ENCODE measurements at places on chromosomes 6 and 20.

- DNase-seq: no peak
These were observed 18.8 kb downstream of the TMEM74B start for GRCh38 chr20:1165941-1166340.

DNA sequence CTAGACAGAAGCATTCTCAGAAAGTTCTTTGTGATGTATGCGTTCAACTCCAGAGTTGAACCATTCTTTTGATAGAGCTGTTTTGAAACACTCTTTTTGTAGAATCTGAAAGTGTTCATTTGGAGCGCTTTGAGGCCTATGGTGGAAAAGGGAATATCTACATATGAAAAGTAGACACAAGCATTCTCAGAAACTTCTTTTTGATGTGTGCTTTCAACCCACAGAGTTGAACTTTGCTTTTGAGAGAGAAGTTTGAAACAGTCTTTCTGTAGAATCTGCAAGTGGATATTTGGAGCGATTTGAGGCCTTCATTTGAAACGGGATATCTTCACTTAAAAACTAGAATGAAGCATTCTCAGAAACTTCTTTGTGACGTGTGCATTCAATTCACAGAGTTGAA, 582.6 kb upstream of the ZNF337 start:
- no peak for DNase-seq

DNA sequence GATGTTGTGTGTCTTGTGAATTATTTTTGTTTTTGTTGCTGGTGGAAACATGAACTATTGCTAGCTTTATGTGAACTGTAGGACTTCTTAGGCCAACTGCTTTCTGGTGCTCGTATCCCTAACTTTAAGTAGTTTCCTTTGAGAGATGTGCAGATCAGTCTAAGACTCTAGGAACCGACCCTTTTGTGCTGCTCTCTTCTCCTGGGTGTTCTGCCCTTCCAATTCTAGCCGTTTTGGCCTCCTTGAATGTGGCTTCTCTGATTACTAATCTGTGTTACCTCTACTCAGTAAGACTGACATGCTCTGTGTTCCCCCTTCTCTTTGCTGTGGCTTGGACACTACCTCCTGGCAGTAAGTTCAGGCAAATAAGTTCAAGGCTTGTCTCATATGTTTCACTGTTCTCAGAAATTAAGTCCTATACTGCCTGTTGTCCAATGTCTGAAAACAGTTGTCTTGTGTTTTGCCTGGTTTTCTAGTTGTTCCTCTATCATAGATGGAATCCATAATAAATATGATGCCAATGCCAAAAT, 58.0 kb downstream of the FOXO3 start:
- DNase-seq: no peak

DNA sequence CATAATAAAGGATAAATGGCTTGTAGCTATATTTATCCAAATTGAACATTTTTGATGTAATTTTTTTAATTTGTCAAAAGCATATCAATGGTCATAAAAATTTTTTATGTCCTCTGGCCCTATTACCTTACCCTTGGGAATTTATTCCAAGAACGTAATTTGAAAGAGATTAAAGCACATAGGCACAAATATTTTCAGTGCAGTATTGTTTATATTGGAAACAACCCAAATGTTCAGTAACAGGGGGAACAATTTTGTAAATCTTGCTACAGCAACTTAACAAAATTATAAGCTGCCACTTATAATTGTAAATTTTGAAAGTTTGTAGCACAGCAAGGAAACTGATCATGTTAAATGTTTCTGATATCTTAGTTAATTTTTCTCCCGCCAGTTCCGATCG, 142.4 kb downstream of the MTHFD1L start:
- DNase-seq: no peak

GRCh38 chr6:437037-437392, 45.5 kb downstream of the IRF4 start:
- no peak for DNase-seq

DNA sequence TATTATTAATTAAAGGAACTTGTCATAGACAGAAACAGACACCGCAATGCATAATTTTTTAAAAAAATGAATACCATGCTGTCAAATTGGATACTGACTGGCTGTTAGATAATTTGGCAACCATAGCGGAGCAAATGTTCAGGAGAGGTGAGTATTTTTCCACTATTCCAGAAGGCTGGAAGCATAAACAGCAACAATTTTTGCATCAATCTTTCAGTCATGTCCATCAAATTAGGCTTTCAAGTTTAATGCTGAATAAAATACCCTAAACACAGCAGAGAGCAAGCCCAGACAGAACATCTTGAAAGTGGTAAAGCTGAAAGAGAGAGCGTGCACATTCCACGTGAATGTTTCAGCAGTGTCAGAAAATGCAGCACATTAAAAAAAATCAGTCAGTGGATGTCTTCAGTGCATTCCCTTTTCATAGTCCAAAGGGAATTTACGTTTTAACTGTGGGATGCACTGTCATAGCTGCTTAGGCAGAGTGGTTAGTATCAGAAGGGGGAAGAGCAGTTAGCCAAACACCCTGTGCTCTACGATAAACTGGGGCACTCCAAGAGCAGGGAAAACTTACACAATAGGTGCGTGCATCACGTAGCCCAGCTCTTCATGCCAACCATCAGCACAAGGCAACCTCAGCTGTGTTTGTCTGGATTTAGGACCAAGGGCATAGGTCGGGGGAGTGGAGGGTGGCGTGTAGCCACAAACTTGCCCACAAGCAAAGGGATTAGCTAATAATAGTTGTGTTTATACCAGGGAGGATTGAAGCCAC, 116.2 kb upstream of the STMND1 start:
- DNase-seq: no peak

GRCh38 chr6:109834131-109834530, 143.0 kb downstream of the FIG4 start:
- DNase-seq: no peak

- no peak for DNase-seq
These were observed 396.7 kb upstream of the JARID2 start for GRCh38 chr6:14849185-14849584.

GRCh38 chr20:60453388-60454246, 495.4 kb downstream of the CDH26 start:
- DNase-seq: no peak

DNA sequence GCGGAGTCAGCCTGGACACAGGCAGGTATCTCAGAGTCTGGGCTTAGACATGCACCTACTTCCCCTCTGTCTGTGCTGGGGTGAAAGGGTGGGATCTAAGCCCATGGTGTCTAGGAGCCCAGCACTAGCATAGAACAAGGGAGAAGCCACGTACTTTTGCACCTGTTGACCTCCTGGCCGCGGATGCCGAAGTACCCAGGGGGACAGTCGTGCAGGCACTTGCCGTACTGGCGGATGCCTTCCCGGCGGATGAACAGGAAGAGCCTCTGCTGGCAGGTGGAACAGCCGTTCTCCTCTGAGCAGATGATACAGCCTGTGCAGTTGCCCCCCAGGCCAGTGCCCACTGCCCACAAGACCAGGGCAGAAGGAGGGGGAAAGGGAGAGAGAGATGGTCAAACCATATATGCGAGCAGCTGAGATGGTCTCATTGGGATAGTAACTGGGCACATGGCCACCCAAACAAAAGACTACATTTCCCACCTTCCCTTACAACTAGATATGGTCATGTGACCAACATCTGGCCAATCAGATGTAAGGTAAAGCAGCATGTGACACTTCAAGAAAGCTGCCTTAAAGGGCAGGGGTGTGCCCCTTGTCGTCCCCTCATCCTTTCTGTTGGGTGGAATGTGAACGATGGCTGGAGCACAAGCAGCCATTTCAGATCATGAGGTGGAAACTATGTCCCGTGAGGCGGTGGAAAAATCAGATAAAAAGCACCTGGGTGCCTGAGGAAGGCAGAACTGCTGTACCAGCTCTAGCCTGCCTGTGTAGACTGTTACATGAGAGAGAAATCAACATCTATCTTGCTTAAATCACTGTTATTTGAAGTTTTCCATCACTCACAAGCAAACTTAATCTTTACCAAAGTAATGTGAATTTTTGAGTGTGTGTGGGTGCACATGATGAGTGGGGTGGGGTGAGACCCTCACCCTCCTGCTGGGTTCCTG, 34.0 kb downstream of the RSPO4 start:
- DNase-seq: no peak

DNA sequence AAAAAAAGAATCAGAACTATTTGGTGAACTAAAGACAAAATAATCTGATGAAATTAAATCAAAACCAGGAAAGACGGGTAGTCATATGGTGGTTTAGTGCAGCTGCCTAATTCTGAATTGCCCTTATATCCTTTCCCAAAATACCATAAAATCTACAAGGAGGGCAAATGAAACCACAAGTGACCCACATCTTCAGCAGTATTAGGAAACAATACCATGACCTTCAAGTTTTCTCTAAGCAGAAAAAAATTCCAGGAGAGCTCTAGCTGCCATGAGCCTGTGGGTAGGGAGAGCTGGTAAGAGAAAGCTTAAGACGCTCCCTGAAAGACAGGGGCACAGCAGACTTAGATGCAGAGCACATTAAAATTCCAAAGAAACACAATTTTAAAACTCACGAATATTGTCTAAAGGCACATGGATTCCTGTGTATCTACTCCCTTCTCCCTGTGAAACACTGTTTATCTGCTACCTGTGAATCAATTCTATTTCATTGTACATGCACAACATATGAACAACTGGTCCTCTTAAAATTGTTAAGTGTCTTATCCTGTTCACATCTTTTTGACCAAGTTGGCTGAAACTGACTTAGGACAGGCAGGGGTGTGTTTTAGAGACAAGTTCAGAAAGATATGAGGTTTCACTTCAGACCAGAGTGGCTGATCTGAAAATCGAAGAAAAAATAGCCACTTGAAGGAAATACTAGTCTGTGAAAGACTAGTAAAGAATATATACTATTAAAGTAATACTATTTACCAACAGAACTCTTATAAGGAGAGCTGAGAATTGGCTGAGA, 153.6 kb upstream of the SHLD1 start:
- DNase-seq: no peak

DNA sequence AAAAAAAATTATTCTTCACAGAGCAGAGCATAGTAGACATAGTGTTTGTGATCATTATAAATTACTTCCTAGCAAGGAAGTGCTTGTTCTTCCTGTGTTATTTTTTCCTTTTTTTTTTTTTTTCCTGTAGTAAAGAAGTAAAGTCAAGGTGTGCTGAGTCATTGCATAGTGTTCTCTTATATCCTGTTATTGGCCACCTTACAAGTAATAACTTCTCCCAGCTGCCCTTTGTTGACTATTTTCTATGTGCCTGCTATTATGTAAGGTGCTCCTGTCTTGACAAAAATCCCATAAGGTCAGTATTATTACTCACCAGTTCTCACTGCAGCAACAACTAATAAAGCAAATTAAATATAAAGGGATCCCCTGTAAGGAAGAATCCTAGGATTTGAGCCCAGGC, 195.3 kb downstream of the GJA1 start:
- DNase-seq: no peak

- no peak for DNase-seq
These were observed 466.9 kb downstream of the CD83 start for GRCh38 chr6:14584450-14584849.

GRCh38 chr6:97322226-97322625, 39.2 kb upstream of the MMS22L start:
- DNase-seq: no peak

- DNase-seq: no peak
These were observed 114.7 kb upstream of the AFDN start for GRCh38 chr6:167711768-167712730.

- DNase-seq: no peak
These were observed 622 bp downstream of the MAFB start for GRCh38 chr20:40688129-40689099.

Data from GM12892 (cell line).